Cerebellar nuclear complex (tissue), 1 donor: ENCODE measurements at places on chromosomes 13 and 19.

GRCh38 chr19:1837625-1838105 lies 10.6 kb downstream of the REXO1 start:
- no peak for DNase-seq

- no peak for DNase-seq
Measured at GRCh38 chr13:107847406-107847805, 367.9 kb downstream of the LIG4 start.

DNA sequence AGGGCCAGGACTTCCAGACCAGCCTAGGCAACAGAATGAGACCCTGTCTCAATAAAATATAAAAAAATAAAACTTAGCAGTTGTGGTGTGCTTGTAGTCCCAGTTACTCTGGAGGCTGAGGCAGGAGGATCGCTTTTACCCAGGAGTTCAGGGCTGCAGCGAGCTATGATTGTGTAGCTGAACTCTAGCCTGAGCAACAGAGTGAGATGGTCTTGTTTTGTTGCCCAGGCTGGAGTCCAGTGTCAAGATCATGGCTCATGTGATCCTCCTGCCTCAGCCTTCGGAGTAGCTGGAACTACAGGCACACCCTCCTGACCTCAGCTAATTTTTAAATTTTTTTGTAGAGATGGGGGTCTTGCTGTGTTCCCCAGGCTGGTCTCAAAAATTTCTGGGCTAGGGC lies 4.3 kb upstream of the JUNB start:
- no peak for DNase-seq

- DNase-seq, result no peak
Measured at GRCh38 chr19:56732976-56733375, 61.4 kb upstream of the ZNF835 start.

DNA sequence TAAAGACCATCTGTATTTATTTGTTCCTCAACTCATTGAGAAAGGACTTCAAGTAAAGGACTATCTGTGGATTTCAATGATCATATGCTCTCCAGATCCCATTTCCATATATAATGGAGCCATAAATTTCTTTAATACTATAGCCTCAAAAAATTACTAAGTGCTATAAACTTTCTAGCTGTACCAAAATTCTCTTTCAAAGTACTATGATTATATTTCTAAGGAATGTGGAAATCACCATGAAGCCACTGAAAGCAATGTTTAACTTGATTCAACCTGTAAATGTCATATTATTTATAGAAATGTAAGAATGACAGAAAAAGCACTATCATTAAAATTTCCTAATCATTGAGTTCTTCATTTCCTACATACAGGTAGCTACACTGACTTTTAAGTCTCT lies 20.7 kb downstream of the TBC1D4 start:
- DNase-seq, result no peak

DNA sequence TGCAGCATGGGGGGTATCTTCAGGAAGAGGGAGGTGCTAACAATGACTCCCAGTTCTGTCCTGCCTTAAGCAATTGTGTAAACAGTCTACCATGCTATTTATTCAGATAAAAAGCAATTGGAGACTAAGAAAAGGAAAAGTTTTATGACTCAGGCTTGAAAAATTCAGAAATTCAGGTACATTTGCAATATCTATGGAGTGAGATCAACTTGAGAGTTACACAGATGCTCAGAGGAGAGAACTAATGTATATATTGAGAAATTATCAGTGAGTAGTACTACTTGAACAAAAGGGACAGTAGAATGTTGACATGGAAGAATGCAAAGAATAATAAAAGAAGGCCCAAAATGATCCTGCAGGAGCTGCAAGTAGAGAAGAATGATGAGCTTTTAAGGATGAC lies 277.6 kb upstream of the DACH1 start:
- DNase-seq, result no peak

DNA sequence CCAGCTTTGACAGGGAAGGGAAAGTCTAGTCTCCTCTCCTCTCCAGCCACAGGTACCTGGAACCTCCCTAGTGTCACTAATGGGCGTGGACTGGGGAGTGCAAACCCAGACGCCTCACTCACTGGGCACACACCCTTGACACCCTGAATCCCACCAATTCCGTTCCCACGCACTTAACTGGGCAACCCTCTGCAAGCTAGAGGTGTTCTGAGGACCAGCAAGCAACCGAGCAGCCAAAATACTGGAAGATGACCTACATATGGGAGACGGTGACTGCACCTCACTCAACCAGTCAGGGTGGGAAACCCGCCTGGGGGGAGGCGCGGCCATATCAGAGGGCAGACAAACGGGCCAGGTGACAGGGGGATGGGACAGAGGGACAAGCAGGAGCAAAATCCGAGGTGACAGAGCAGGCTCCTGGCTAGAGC lies 991 bp downstream of the ABHD17A start:
- no peak for DNase-seq

GRCh38 chr19:38003438-38004185 lies 96.6 kb downstream of the SIPA1L3 start:
- no peak for DNase-seq

GRCh38 chr13:73244467-73244866 lies 185.7 kb downstream of the KLF5 start:
- no peak for DNase-seq

GRCh38 chr13:113732176-113732960 lies 26.7 kb upstream of the TMEM255B start:
- DNase-seq, result no peak
